ENCODE measurements at places on chromosomes 1 and 21.

DNA sequence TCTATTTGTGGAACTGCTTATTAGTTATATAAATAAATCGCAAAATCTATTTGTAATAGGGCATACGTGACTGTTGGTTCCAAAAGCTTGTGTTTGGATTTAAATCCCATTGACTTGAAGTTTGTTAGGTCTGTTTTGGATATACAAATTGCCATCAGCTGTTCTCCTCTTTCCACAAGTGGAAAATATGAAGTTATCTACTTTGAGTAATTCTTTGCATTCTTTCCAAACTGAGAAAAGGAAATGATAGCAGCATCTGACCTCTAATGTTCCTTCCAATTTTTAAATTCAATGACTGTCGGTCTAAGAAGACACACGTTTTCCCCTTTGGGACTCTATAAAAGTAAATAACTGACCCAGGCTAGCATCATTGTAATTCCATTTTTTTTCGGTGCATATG lies 165.7 kb upstream of the SGIP1 start:
- no peak for DNase-seq

- DNase-seq = no peak
These were observed 89.8 kb downstream of the MRPL37 start for GRCh38 chr1:54289712-54290233.

DNA sequence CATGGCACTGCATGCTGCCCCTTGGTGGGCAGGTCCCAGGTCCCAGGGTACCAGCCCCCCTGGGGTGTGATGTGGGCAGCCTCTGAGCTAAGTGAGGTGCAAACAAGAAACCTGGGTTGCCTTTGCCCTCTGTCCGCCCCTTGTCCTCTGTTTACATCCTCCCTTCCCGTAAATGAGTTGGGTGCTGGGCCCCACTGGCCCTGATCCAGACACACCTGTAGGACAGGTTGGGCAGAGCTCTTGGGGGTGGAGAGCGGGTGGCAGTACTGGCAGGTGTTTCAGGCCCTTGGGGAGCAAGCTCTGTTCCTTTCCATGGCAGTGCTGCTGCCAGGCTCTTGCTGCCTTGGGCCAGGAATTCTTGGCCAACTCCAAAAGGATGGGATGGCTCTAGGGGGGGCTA lies 35.8 kb downstream of the ELF3 start:
- no peak for DNase-seq

DNA sequence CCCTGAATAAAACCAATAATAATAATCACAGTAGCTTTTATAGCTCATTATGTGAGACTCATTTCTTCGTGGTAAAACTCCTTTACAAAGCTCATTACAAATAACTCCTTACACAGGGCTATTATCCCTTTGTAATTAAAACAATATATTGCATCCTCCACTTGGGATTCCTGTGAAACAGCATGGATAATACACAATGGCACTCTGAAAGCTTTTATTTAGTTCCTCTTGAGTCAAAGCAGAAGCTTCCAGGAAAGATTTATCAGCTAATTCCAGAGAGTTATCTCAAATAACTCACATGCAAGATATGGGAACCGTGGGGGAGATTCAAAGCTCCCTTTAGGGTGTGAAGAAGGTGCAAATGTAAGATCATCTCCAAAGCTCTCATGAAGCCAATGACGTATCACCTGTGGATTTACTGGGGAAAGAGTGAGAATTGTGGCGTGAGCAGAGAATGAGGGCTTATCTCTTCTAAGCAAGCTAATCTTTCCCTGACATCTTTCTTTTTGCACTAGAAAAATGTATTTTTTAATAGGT lies 60.4 kb upstream of the GJA5 start:
- DNase-seq = no peak

- DNase-seq = peak; percentile 55
These were observed 1.0 kb downstream of the PLEKHG5 start for GRCh38 chr1:6490181-6491080.

DNA sequence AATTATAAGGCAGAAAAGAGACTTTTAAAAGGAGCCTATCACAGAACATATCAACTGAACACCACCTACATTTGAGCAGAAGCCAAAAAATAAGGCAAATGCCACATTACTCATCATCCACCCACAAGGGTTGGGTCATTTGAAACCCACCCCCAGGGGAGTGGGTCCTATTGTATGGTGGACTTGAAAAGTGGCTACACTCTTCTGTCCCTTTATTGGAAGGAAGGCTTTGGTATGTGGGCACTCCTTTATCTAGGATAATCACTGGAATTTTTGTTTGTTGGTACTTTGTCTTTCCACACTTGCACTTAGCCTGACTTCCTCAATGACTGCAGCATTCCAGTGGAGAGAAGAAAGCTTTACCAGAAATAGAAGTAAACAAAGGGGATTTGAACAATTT lies 157.2 kb upstream of the COL11A1 start:
- DNase-seq = no peak

DNA sequence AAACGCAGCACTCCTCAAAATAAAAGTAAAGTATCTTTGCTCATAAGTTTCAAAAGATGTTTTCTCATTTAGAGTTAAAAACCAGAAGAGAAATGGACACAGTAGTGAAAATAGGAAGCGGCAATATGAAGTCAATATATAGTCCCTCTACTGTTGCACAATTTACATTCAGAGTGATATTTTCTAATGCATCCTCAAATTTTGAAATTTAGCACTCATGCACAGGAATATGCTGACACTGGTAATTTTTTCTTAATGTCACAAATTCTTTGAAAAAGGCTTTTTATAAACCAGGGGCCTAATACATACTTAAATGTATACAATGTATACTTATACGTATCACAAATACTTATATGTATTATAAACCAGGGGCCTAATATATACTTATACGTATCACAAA lies 19.5 kb downstream of the ST7L start:
- DNase-seq = no peak

DNA sequence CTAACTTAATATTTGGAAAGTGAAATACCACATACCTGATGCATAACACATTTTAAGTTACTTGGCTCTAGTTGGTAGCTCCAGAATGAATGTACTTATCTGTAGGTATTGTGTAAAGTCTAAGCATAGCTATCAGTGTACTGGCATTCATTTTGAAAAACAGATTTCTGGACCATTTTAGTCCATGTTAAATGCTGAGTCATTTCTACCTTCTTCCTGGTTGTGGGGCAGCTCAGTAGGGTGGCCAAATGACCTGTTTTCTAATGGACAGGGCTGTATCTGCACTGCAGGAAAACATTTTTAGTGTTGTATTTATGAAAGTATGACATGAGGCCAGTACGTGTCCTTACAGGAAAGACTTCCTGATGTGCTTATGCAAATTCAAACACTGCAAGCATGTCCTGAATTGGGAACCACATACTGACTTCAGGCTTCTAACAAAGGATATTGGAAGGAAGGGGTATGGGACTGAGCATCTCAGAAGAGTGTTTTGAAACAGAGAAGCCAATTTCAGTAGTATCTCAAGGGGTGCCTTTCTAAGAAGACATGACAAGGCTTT lies 300.3 kb upstream of the B3GALT2 start:
- no peak for DNase-seq

DNA sequence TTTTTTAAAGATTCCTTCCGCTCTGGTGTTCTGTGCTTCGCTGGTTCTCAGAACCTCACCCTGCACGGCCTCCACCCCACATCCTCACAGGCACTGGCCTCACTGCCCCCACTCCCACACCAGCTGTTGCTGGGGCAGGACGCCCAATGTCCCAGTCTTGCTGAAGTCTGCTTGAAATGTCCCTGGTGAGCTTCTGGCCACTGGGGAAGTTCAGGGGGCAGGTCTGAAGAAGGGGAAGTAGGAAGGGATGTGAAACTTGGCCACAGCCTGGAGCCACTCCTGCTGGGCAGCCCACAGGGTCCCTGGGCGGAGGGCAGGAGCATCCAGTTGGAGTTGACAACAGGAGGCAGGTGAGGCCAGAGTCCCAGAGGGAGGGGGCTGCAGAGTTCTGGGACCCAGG lies at the start of gene C1QA:
Gene C1QA, plus strand, starts transcription at position 276 of the 400 bp plus-strand sequence. CDS start 989 bp downstream, outside the sequence.
- DNase-seq = no peak

GRCh38 chr1:81545734-81546133 lies 255.0 kb upstream of the ADGRL2 start:
- no peak for DNase-seq

GRCh38 chr1:72547412-72547811 lies 265.1 kb upstream of the NEGR1 start:
- no peak for DNase-seq

GRCh38 chr1:56188221-56188620 lies 391.1 kb downstream of the PLPP3 start:
- no peak for DNase-seq

DNA sequence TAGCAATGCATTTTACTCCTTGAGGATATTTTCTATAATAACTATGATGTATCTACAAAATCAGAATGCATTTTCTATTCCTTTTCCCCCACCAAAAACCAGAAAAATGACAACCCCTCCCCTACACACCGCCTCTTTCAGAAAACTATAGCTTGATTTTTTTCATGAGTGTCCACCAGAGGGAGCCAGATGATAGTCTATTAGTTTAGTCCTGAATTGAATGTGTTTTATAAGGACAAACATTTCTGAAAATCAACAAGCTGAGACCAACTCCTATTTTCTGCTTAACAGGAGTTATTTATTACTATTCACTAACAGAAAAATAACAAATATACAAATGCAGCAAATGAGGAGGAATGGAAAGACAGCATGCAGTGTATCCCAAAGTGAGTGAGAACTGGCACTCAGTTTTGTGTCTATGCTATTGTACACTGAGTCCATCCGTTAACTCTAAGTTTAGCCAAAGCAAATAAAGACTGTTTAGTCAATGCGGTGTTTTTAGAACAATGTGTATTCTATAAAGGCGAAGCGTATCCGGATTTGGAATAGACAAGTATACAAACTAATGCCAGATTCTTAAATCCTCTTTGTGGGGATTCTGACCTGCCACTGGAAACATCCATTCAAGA lies 182.6 kb downstream of the VAV3 start:
- peak; percentile 77 for DNase-seq

DNA sequence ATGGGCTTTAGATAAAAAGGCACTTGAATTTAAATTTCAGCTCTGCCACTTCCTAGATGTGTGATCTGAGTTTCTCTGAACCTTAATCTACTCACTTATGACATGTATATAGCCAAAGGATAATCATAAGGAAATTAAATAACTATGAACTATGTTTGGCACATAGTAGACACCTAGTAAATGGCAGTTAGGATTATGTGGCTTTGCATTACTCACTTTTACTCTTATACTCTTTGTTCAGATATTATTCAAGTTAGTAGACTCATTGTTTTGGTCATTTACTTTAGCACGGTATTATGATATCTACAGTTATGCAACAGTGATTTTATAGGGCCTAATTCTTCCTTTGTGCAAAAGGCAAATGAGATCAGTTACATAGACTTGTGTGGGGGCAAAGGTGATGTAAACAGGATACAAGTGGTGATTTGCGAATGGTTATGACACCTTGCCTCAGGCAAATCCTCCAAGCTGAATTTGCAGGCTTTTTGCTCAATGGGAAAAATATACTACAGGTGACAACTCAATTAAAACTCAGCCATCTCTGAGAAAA lies 297.2 kb upstream of the PBX1 start:
- no peak for DNase-seq

DNA sequence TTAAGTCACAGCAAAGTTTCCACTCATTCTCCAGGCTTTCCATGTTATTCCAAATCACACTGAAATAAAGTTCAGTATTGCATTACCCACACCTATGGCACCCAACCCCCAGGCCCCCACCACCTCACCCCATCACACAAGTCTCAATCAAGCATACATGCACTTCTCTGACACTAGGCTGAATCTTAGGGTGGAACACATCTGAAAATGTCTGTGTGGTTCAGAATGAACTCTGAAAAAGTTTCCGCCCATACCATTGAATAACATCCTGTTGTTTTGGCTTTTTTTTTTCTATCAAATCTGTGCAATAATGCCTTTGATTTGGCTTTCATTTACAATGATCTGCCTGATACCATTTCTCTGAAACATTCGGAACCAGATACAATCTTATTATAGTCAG lies 25.8 kb upstream of the LRRC8C start:
- DNase-seq = peak; percentile 80

DNA sequence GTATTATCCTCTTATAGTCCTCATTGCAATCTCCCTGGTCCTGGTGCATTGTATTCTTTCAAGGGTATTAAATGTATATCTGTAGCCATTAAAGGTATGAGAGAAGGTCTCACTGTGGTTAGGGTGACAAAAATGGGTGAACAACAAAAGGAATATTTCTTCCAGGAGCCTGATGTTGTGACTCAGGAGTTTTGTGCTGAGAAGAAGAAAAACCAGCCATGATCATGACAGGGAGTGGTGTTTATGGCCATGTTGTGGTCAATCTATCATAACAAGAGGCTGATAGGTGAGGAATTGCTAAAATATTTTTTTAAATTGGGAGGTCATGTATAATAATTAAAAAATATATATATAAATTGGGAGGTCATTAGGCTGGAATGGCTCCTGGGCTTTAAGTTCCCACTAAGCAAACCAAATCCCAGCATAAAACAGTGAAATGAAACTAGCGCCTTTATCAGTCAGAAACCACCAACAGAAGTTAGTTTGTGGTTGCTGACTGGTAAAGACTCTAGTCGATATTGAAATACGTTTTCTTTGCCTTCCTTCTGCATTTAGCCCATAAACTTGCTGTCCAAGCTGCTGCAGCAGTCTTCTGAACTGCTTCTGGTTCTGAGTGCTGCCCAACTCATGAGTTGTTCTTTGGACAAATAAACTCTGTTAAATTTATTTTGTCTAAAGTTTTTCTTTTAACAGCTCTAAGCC lies 60.3 kb downstream of the TBX19 start:
- DNase-seq = peak; percentile 19

GRCh38 chr1:222540598-222540995 lies 7.3 kb downstream of the HHIPL2 start:
- no peak for DNase-seq

- DNase-seq = no peak
These were observed 170.5 kb downstream of the NTMT2 start for GRCh38 chr1:170316270-170316669.

- no peak for DNase-seq
These were observed 18.7 kb upstream of the FAM78B start for GRCh38 chr1:166185526-166185925.

GRCh38 chr1:109792056-109792831 lies 28.5 kb upstream of the EPS8L3 start:
- DNase-seq = no peak

DNA sequence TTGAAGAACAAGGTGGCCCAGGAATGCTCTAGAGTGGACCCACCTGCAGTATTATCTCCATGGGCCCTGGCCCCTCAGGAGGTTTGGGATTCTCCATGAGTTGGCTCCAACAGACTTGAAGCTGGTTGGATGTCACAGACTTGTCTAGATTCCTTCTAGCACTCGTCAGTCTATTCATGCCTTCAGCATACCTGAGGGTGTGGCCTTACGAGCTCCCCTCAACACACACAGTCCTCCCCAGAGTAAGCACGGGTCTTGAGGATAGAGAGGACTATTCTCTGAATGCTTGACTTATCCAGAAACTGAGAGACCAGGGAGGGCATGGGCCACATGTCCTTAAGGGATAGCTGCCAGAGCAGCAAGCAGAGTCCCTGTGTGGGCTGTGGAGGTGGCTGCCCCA lies 45.9 kb upstream of the COL6A1 start:
- no peak for DNase-seq

Measured in CD4-positive, alpha-beta T cell treated with Interleukin-10 for 1 hour (primary cell).